IMR-90 (cell line): ENCODE measurements at places on chromosomes 1 and 21. TPM values are rescaled to one million over a fixed set of nuclear protein-coding genes. Genes with fewer than 3 reads are reported as not detected.

Gene PLA2G5
- total RNA-seq = not detected in 2 replicates

Gene RSBN1
- 11.7 and 12.8 TPM in 2 replicates for total RNA-seq

Gene MYOG
- total RNA-seq = not detected in 2 replicates

Gene LRRC38
- not detected in 2 replicates for total RNA-seq

Gene ANGPTL1
- total RNA-seq = under 0.01 TPM in 1 of 2 replicates, not detected in the other

Gene MSH4
- total RNA-seq = under 0.01 TPM in 2 replicates

Gene LIPI
- not detected in 2 replicates for total RNA-seq

Gene CATSPERE
- total RNA-seq = 0.18 and 0.28 TPM in 2 replicates

Gene THEMIS2
- total RNA-seq = 3.6 and 4.5 TPM in 2 replicates

Gene FAAP20
- total RNA-seq = 6.5 and 7.5 TPM in 2 replicates

Gene FCRL6
- not detected in 2 replicates for total RNA-seq

Gene CFHR3
- total RNA-seq = not detected in 2 replicates

Gene E2F2
- 0.36 and 0.56 TPM in 2 replicates for total RNA-seq

Gene HEYL
- total RNA-seq = not detected in 2 replicates

Gene OR2L8
- not detected in 2 replicates for total RNA-seq

Gene FCRL2
- not detected in 2 replicates for total RNA-seq

Gene TMPRSS3
- total RNA-seq = not detected in 2 replicates
